ENCODE measurements at places on chromosomes 11 and 22.

- no peak for DNase-seq
Measured at GRCh38 chr11:20594274-20595061, 4.9 kb upstream of the SLC6A5 start.

- DNase-seq, result no peak
Measured at GRCh38 chr11:37896016-37896415, 1298.0 kb upstream of the RAG2 start.

- DNase-seq, result no peak
Measured at GRCh38 chr11:61004761-61005181, 33.3 kb downstream of the CD6 start.

- DNase-seq, result peak; percentile 75
Measured at GRCh38 chr11:70716986-70717775, 318.9 kb downstream of the CTTN start.

GRCh38 chr22:20203142-20203551 is 52.3 kb upstream of the CCDC188 start:
- DNase-seq, result no peak

DNA sequence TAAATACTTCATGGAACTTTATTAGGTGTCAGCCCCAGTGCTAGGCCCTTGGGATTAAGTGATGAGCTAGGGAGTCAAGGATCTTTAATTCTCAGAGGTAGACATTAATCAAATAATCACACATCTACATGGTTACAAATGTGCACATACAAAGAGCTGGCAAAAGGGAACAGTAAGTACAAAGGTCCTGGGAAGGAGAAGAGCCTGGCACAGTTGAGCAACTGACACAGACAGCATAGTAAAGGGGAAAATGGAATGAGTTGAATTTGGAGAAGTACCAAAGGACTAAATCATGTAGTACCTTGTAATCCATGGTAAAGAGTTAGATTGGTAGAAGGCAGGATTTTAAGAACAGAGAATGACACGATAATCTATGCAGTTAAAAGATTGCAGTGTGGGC is 116.3 kb downstream of the APIP start:
- no peak for DNase-seq
